ENCODE measurements at places on chromosomes 5 and 9.

- DNase-seq = no peak
Observed at GRCh38 chr5:14739538-14739937, 75.0 kb downstream of the OTULIN start.

DNA sequence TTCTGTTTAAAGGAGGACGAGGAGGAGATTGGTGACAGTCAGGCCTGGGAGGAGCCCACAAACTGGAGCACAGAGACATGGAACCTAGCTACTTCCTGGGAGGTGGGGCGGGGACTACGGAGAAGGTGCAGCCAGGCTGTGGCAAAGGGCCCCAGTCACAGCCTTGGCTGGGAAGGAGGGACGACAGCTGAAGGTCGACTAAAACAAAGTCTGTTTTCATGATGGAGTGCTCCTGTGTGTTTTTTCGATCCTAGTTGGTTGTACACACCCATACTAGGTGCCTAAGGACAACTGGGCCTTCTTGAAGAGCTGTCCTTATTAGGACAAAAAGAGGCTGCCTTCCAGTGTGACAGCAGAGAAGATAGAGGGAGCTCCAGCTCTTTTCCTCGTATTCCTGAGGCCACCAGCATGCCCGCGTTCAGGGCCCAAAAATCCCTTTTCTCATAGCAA, 2.9 kb downstream of the CCDC107 start:
- DNase-seq = no peak

DNA sequence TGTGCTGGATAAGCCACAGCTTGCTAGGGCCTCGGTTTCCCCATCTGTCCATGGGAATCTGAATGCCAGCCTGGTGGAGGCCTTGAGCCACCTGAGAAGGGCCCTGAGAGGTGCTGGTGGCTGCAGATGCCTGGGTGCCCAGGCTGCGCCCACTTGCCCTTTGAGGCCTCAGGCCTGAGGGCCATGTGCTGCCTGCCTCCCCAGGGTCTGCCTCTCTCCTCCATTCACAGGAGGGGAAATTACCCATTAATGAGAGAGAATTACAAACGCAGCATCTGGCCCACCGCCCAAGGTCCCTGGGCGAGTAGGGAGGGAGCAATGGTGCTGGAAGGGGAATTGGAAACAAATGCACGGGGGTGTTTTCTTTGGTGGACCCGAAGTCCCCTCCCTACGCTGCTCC, 59.6 kb downstream of the BARX1 start:
- DNase-seq = no peak

GRCh38 chr9:86563350-86563749, 209.1 kb upstream of the TUT7 start:
- DNase-seq = no peak

DNA sequence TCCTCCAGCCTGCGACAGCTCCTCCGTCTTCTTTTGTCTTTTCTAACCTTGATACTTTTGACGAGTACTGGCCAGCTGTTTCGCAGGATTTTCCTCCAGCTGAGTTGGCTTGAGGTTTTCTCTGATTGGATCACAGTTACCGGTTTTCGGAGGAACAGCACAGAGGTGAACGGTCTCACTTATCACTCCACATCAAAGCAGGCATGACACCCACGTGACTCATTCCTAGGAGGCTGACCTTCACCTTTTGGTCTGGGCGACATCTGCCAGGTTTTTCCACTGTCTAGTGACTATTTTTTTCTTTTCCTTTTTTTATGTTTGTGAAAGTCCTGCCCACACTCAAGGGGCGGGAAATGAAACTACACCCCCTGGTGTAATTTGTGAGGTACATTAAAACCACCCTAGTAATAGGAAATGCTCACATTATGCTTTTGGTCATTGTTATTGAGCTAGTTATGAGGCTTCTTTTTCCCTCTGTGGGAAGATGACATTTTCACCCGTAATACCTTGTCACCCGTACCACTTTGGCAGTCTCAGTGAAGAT, 319.2 kb downstream of the GADD45G start:
- no peak for DNase-seq

- no peak for DNase-seq
Observed at GRCh38 chr9:133277467-133277866, 2.5 kb upstream of the ABO start.

- DNase-seq = no peak
Observed at GRCh38 chr9:103126494-103126893, 131.4 kb downstream of the CYLC2 start.

DNA sequence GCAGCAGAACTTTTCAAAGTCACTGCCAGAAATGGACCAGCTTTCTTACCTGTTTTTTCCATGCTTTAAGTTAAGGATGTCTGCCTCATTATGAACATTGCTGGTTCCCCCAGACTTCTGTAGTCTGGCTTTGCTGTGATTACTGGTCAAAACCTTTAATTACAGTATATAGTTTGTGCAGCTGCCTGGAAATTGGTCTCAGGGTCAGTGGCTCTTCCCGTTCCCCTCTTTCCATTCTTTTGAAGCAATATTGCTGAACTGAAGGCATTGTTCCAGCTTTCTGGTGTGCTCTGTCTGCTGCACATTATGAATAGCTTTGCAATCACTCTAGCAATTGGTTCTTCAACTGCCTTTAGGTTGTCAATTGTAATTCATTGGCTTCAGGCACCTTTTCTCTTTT, 206.5 kb downstream of the ARL15 start:
- DNase-seq = no peak

DNA sequence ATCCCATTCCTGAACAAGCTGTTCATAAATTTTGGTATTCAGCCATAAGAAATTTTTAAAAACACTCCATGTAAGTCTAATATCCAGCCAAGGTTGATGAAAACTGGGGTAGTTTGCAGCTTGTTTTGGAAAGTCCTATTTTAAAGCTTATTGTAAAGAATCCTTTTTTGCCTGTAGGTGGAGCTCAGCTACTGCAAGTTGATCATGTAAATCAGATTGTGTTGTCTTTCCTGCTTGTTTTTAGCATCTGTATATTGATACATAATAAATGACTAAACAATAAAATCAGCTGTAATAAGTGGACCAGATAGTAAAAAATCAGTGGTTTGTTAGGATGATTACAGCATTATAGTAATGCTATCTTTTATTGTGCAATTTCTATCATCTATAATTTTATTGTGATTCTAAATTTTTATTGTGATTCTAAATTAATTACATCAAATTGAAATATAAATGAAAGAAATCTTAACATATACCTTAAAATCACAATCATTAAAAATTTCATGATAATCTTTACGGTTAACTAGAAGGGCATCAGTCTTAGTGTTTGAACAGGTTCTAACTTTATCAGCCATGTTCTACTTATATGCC, 42.4 kb downstream of the CWC27 start:
- DNase-seq = no peak

GRCh38 chr5:77958642-77959330, 182.6 kb upstream of the TBCA start:
- no peak for DNase-seq

DNA sequence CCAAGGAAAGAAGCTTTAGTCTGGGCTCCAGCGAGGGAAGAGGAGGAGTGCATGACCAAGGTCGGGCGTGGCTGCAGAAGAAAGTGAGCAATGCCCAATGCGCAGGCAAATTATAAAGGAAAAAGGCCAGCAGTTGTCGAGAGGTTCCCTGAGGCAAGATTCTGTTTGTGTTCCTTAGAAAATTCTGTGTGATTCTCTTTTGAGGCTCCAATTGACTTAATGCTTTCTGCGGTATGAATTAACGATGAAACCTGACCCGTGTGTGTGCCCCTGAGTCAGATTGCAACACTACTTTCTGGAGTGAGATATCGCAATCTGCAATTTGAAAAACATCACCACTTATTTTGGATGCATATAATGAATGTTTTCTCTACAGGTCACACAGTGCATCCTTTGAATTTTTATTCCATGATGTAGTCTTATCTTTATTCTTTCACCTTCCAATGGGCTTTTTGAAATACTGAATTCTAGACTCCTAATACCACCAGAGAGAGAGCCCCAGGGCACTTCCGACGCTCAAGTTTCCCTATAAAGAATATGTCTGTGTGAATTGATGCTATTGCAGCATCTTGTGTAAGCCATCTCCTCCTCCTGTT, 117.9 kb upstream of the IL6ST start:
- no peak for DNase-seq

GRCh38 chr5:139690064-139690802, 42.1 kb downstream of the CXXC5 start:
- peak; percentile 56 for DNase-seq

DNA sequence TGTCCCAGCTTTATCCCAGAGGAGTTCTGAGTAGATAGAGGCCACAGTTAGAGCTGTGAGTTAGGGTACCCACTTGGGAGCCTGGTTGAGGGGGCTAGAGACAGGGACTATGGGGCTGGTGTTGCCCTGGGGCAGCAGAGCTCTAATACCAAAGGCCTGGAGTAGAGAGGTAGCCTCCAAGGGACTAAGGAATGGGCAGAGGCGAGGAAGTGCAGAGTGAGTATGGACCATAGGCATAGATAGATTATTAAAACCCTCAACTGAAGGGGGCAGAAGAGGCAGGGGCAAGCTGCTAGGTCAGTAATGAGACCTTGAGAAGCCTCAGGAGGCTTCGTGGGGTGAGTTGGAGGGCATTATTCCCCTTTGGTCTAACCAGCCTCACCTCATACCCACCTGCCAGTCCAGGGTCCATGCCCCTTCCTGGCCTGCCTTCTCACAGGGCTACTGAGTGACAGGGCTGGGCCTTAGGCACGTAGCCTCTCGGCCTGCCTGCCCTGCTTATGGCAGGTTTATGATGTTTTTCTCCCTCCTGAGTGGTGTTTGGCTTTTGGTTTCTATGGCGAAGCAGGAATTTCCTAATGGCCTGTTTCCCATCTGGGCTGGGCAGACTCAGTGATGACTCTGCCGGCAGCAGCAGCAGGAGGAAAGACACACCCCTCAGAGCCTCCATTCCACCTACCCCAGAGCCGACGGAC, 8.0 kb downstream of the PDLIM4 start:
- no peak for DNase-seq

DNA sequence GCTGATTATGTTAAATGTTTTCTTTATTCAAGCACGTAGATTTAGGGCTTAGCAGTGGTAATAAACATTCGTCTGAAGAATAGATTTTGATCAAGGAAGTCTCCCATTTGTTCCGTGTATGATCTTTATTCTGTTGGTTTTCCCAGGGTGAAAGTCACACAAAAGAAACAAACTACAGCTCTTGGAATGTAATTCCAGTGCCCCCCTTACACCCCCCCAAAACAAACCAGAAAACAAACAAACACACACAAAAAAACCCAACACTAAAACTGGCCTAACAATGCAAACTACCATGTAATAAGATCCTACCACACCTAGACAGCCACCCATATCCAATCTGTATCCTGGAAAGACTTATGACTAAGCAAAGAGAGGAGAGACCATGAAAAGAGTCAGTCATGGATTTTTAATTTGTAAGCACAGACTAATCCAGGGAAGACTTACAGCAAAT, 196.2 kb upstream of the ELL2 start:
- DNase-seq = no peak

- DNase-seq = no peak
Observed at GRCh38 chr5:52771343-52772039, 16.2 kb upstream of the ITGA1 start.

DNA sequence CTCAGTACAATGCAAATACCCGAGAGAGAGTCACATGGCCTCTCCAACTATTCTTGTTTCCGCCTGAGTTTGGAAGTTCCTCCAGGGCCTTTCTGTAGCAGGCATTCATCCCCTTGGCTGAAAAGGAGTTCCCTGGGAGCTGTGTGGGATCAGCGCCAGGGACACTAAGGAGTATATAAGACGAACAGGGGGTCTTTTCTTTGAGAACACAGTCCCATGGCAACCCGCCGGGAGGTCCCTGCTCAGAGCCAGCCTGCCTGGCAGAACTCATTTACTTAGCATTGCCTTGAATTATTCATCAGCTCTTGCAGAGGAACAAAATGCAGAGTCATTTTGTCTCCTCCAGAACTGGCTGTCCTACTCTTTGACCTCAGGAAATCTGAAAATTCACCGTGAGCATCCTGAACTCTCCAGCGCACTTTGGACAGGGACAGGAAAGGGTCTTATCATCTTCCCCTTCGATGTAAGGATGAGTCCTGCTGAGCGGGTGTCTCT, 120.4 kb upstream of the OSMR start:
- DNase-seq = no peak
